ENCODE measurements at places on chromosomes 4 and X. TPM values are rescaled to one million over a fixed set of nuclear protein-coding genes. Genes with fewer than 3 reads are reported as not detected.

DNA sequence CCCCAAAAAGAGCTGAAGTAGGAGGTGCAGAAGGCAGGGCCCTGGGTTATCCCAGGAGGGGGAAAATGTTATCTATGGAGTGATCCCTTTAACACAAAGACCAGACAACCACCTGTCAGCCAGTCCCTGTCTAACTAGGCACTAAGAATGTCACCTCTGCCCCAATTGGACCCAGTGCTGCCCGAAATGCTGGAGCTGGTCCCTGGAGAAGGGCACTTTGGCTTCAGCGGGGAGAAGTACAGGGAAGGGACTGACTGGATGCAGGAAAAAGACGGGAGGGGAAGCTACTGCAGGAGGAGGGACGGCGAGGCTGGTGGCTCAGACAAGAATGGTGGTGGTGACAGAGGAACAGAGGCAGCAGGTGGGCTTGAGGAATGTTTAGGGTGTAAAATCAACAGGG lies 17.3 kb downstream of the PHKA2 start:
- no peak for DNase-seq

Gene UGT2A1
- total RNA-seq, result not detected

- DNase-seq, result no peak
These were observed 1771.7 kb upstream of the PCDH7 start for GRCh38 chr4:28948501-28948900.

- peak; percentile 56 for DNase-seq
These were observed 34.1 kb upstream of the SPON2 start for GRCh38 chr4:1206299-1207156.

DNA sequence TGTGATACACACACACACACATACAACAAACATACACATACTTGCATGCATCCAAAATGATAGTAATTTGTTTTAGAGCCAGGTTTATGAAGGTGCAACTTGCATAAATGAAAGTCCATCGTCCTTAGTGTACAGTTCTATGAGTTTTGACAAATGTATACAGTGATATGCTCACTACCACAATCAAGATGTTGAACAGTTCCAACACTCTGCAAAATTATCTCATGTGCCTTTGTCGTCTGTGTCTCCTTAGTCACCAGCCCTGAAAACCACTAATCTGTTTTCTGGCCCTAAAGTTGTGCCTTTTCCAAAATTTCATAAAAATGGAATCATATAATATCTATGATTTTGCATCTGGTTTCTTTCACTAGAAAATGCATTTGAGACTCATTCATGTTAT lies 67.8 kb upstream of the ANXA3 start:
- DNase-seq, result no peak

Gene NUDT10
- 5.2 TPM for total RNA-seq

GRCh38 chr4:123404533-123404932 lies 7.9 kb downstream of the SPRY1 start:
- no peak for DNase-seq

Gene GYPB
- total RNA-seq, result not detected

DNA sequence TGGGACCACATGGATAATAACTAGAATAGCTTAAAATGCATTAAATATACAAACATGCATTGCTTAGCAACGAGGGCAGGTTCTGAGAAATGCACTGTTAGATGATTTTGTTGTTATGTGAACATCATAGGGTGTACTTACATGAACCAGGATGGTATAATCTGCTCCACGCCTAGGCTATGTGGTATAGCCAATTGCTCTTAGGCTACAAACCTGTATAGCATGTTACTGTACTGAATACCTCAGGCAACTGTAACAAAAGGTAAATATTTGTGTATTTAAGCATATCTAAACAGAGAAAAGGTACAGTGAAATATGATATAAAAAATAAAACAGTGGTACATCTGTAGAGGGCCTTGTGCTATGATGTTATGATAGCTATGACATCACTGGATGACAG lies 169.2 kb upstream of the IL15 start:
- no peak for DNase-seq

DNA sequence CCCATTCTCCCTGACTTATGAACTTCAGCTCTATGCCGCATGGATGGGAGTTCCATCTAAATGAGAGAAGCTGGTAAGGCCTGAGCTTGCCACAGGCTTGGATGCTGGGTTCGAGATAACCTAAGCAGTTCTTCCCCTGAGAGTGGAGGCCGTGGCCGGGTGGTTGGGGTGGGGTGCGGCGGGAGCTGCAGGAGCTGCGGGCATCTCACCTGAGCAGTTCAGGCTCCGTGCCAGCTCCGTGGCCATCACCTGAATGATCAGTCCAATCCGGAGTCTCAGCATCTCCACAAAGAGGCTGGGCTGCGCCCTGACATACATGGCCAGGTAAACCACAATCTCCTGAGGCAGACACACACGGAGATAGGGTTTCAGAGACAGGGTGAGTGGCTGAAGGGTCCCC lies 77.6 kb downstream of the PHKA2 start:
- DNase-seq, result no peak

DNA sequence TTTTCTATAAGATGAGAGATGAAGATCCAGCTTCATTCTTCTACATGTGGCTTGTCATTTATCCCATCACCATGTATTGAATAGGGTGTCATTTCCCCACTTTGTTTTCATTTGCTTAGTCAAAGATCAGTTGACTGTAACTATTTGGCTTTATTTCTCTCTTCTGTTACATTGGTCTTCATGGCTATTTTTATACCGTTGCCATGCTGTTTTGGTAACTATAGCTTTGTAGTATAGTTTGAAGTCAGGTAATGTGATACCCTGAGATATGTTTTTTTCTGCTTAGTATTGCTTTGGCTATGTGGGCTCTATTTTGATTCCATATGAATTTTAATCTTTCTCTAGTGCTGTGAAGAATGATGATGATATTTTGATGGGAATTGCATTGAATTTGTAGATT lies 514.3 kb downstream of the GBA3 start:
- DNase-seq, result no peak

Data from kidney (tissue), 22 donors.